ENCODE measurements at places on chromosomes 3 and 15.

GRCh38 chr15:92158426-92158825 lies 235.3 kb upstream of the ST8SIA2 start:
- DNase-seq = no peak

GRCh38 chr3:183937601-183938286 lies 53.1 kb upstream of the PARL start:
- DNase-seq = no peak

DNA sequence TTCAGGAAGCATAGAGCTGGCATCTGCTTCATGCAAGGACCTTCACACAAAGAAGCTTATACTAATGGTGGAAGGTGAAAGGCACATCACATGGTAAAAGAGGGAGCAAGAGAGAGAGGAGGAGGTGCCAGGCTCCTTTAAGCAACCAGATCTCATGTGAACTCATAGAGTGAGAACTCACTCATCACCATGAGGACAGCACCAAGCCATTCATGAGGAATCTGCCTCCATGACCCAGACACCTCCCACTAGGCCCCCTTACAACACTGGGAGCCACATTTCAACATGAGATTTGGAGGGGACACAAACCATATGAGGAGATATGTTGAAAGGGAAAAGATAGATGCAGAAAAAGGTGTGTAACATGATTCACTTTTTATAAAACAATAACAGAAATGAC lies 48.4 kb upstream of the TLE3 start:
- DNase-seq = no peak

GRCh38 chr3:147403511-147403910 lies 2.8 kb downstream of the ZIC4 start:
- DNase-seq = peak; percentile 65

DNA sequence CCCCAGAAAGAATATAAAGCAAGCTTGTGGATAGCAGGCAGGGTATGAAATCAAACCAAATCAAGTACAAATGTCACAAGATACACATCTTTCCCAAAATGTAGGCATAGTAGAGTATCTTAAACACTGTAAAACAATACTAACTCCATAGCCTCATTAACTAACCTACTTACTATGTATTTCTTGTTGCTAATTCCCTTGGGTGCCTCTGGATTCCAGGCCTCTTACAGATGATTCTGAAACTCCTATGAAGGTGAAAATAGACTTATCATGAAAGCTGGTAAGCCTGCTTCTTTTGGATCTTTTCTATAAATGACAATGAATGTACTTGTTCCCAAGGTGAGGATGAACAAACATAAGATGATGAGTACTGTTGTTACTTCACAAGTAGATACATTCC lies 93.8 kb downstream of the FRMD5 start:
- peak; percentile 34 for DNase-seq

Data from astrocyte of the spinal cord (primary cell).